Activated CD4-positive, alpha-beta T cell treated with anti-CD3 and anti-CD28 coated beads for 36 hours (primary cell): ENCODE measurements at places on chromosomes 1 and 21. TPM values are rescaled to one million over a fixed set of nuclear protein-coding genes. Genes with fewer than 3 reads are reported as not detected.

SPTA1 gene
- total RNA-seq = not detected

TTLL7 gene
- 1.4 TPM for total RNA-seq

DNA sequence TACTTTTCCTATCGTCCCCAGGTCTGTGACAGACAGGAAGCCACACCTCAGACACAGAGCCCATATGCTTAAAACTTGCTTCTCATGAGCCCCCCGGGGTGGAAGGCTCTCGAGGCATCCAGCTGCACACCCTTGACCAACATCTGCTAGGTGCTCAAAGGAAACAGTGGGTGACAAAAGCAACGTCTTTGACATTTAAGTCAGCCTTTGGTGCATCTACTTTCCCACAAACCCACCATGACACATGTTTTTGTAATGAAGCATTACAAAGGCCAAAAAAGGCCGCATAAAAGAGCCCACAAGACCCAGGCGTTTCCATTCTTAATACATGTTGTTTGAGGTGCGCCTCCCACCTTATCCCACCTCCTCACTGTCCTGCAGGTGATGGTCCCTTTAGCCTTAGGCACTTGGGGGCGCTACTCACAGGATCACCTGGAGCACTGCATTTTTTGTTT lies 11.8 kb upstream of the FASLG start:
- DNase-seq = peak; percentile 59
- peaks cover 28% of the 10 kb centered on the region for H3K27me3 ChIP-seq
- H3K4me1 ChIP-seq = peaks cover 55% of the 10 kb centered on the region
- H3K27ac ChIP-seq = peak overlapping the region; percentile 35
- H3K36me3 ChIP-seq = no peaks in the 10 kb centered on the region

DNAJC28 gene
- 0.43 TPM for total RNA-seq

GRCh38 chr1:220137019-220137786 lies 43.3 kb downstream of the IARS2 start:
- peaks cover 51% of the 10 kb centered on the region for H3K36me3 ChIP-seq
- peaks cover 15% of the 10 kb centered on the region for H3K4me1 ChIP-seq
- no peak overlapping the region for H3K4me3 ChIP-seq
- no peaks in the 10 kb centered on the region for H3K27me3 ChIP-seq
- DNase-seq = no peak
- peak overlapping the region; percentile 42 for H3K27ac ChIP-seq

DNA sequence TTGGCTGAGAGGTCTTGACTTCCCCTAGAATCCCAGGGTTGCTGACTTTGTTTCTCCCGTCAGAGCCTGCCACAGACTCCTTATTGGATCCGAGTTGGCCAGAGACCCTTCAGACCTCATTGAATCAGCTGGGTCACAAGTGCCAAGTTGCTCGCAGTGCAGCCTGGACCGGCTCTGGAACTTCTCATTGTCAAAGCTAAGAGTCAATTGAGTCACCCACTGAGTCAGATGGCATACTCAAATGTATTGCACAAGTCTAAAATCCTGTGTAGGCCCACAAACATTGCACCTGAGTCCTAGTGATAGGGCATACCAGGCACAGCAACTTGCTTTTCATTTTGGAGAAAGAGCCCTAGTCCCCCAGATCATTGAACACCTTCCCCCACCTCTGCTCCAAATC lies 20.4 kb upstream of the SCAF4 start:
- peaks cover 4% of the 10 kb centered on the region for H3K27me3 ChIP-seq
- no peaks in the 10 kb centered on the region for H3K36me3 ChIP-seq
- H3K4me1 ChIP-seq = no peaks in the 10 kb centered on the region
- H3K4me3 ChIP-seq = no peak overlapping the region
- H3K27ac ChIP-seq = no peak overlapping the region

GRCh38 chr21:45998871-45999580 lies 17.5 kb downstream of the COL6A1 start:
- no peak overlapping the region for H3K4me3 ChIP-seq
- no peak overlapping the region for H3K27ac ChIP-seq
- DNase-seq = no peak
- no peaks in the 10 kb centered on the region for H3K27me3 ChIP-seq
- no peaks in the 10 kb centered on the region for H3K36me3 ChIP-seq
- no peaks in the 10 kb centered on the region for H3K4me1 ChIP-seq

DNA sequence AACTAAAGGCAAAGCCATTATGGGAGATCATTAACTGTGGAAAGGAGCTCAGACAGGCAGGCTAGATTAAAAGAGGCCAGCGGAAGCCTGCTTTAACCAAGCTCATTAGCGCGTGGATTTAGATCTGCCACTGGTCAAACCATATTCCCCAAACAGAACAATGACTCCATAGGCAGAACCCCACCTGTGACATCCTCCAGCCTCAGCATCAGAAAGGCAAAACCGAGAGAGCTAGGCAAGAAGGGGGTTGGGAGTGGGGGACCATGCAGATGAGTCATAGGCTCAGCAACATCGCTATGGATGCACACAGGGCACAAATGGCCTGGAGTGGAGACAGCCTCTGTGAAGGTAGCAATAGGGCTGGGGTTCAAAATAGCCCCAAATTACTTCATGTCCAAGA lies 20.6 kb downstream of the MKNK1 start:
- no peaks in the 10 kb centered on the region for H3K27me3 ChIP-seq
- H3K4me1 ChIP-seq = peaks cover 21% of the 10 kb centered on the region
- H3K36me3 ChIP-seq = peaks cover 38% of the 10 kb centered on the region
- H3K27ac ChIP-seq = no peak overlapping the region
- H3K4me3 ChIP-seq = no peak overlapping the region
- no peak for DNase-seq

EPHA10 gene
- total RNA-seq = 0.43 TPM

- no peaks in the 10 kb centered on the region for H3K4me1 ChIP-seq
- no peak overlapping the region for H3K4me3 ChIP-seq
- DNase-seq = no peak
- peaks cover 5% of the 10 kb centered on the region for H3K27me3 ChIP-seq
Observed at GRCh38 chr1:210758761-210759160, 375.2 kb downstream of the KCNH1 start.

- no peak for DNase-seq
- H3K27me3 ChIP-seq = peaks cover 12% of the 10 kb centered on the region
- no peaks in the 10 kb centered on the region for H3K4me1 ChIP-seq
- no peaks in the 10 kb centered on the region for H3K36me3 ChIP-seq
- H3K27ac ChIP-seq = no peak overlapping the region
- H3K4me3 ChIP-seq = no peak overlapping the region
Observed at GRCh38 chr1:165942927-165943597, 115.6 kb downstream of the UCK2 start.

DNA sequence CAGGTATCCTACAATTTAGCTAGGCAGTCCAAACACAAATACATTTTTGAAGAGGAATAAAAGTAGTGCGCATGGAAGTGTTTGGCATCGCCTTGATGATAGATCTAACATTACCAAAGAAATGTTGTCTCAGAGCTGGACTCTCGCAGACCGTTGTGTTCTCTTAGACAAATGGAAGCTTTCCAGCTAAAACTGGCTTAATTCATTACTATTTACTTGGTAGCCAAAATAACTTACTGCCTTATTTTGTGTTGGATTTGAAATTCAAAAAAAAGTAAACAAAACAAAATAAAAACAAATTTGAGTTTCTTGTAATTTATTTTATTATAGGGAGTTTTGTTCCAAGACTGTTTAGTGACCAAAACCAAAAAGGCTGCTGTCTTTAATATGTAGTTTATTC lies 51.6 kb downstream of the PDE4B start:
- no peaks in the 10 kb centered on the region for H3K36me3 ChIP-seq
- no peak overlapping the region for H3K4me3 ChIP-seq
- no peak overlapping the region for H3K27ac ChIP-seq
- H3K27me3 ChIP-seq = peaks cover 4% of the 10 kb centered on the region
- no peaks in the 10 kb centered on the region for H3K4me1 ChIP-seq

DNA sequence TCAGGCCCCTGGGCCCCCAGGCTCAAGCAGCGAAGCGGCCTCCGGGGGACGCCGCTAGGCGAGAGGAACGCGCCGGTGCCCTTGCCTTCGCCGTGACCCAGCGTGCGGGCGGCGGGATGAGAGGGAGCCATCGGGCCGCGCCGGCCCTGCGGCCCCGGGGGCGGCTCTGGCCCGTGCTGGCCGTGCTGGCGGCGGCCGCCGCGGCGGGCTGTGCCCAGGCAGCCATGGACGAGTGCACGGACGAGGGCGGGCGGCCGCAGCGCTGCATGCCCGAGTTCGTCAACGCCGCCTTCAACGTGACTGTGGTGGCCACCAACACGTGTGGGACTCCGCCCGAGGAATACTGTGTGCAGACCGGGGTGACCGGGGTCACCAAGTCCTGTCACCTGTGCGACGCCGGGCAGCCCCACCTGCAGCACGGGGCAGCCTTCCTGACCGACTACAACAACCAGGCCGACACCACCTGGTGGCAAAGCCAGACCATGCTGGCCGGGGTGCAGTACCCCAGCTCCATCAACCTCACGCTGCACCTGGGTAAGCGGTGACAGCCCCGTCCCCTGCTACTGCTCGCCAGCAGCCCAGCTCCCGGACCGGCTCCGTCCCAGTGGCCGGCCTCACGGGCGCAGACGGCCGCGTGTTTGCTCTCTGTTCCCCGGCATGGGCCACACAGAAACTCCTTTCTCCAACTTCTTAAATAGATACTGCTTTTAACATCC lies 539 bp downstream of the LAMC1 start:
- peak overlapping the region; percentile 58 for H3K4me3 ChIP-seq
- DNase-seq = peak; percentile 70
- H3K36me3 ChIP-seq = no peaks in the 10 kb centered on the region
- H3K27me3 ChIP-seq = peaks cover 54% of the 10 kb centered on the region
- H3K4me1 ChIP-seq = peaks cover 10% of the 10 kb centered on the region

RNU1-3 gene
- 2,291 TPM for total RNA-seq

CDC42 gene
- total RNA-seq = 339 TPM

DNA sequence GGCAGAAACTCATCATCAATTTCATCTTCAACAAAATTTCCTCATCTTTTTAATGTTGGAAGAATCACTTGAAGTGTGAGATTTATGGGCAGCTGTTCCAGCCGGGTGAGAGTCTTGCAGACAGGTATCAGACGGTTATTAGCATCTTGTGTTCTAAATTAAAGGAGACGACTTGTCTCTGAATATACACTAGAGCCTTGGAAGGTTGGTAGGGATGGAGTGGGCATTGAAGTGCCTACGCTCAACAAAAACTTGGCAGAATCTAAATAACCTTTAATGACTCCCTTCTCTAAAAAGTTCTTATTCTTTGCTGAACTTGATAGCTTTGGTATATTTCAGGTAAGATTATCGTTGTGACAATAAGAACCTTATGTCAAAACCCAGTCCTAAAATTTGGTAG lies 111.5 kb upstream of the MAGI3 start:
- peaks cover 17% of the 10 kb centered on the region for H3K27me3 ChIP-seq
- H3K4me1 ChIP-seq = no peaks in the 10 kb centered on the region
- no peak overlapping the region for H3K4me3 ChIP-seq
- H3K36me3 ChIP-seq = no peaks in the 10 kb centered on the region
- DNase-seq = no peak

GRCh38 chr1:85479491-85479890 lies 14.5 kb upstream of the DDAH1 start:
- H3K27ac ChIP-seq = no peak overlapping the region
- no peak overlapping the region for H3K4me3 ChIP-seq
- H3K27me3 ChIP-seq = peaks cover 8% of the 10 kb centered on the region
- H3K4me1 ChIP-seq = no peaks in the 10 kb centered on the region
- no peaks in the 10 kb centered on the region for H3K36me3 ChIP-seq

PLA2G2D gene
- total RNA-seq = not detected
